ENCODE measurements at places on chromosomes 11 and 22. TPM values are rescaled to one million over a fixed set of nuclear protein-coding genes. Genes with fewer than 3 reads are reported as not detected.

USP28 gene
- polyA plus RNA-seq, result 38.2 TPM

SH3BP1 gene
- 21.1 TPM for polyA plus RNA-seq

MMP13 gene
- polyA plus RNA-seq, result not detected

OR2AG2 gene
- polyA plus RNA-seq, result 0.14 TPM

SCARF2 gene
- polyA plus RNA-seq, result 16.8 TPM

PTPN5 gene
- 0.46 TPM for polyA plus RNA-seq

HTATIP2 gene
- polyA plus RNA-seq, result 3.3 TPM

TOMT gene
- not detected for polyA plus RNA-seq

DNA sequence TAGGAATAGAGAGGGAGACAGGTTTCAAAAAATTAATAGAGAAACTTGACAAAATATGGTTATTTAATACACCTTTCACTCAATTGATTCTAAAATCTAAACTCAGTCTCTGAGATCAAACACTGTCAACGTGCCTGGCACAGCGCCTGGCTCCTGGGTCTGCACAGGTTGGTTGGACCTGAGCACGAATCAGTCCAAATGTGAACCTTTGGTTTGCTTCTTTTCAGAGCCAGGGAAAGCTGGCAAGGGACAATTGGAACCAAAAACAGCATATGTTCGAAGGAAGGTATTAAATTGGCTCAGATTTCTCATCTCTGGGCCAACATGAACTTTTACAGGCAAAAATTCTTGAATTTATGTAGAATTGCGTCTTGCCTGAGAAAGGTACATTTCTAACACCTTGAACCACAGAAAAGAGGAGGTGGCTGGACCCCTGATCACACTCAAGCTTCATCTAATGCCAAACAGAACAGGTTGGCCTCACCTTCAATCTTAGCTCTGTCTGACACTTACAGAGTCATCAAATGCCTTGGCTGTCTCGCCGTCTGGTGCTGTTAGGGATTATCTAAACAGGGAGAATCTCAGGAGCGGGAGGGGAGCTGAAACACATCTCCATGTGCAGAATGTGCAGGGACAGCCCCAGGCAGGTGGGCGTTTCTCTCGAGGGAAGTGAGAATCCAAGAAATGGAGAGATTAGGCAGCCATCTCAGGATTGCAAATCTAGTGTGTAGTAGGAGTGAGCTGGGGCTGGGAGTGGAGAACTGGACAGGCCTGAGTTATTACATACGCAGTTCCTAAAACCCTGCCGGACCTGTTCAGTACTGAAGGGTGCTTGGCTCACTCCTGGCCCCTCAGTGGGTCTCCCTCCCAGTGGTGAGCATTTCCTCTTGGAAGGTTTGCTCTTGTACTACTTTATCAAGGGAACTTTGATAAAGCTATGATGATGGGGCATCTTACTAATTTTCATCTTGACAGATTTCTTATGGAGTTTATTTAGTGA, 442.2 kb upstream of the B3GAT1 start:
- DNase-seq, result no peak

- DNase-seq, result peak; percentile 65
Observed at GRCh38 chr11:131867457-131868257, 497.2 kb downstream of the NTM start.

GRCh38 chr11:119192111-119192510, 6.8 kb downstream of the NHERF4 start:
- no peak for DNase-seq

GRCh38 chr11:7020183-7020917, at the start of the genes NLRP14 and ZNF214:
NLRP14 (plus strand) TSS chr11:7020479; CDS start chr11:7038587, 18,108 bp downstream.
ZNF214 (minus strand) TSS chr11:7020346; CDS start chr11:7002835, 17,511 bp downstream.
- DNase-seq, result peak; percentile 90

DNA sequence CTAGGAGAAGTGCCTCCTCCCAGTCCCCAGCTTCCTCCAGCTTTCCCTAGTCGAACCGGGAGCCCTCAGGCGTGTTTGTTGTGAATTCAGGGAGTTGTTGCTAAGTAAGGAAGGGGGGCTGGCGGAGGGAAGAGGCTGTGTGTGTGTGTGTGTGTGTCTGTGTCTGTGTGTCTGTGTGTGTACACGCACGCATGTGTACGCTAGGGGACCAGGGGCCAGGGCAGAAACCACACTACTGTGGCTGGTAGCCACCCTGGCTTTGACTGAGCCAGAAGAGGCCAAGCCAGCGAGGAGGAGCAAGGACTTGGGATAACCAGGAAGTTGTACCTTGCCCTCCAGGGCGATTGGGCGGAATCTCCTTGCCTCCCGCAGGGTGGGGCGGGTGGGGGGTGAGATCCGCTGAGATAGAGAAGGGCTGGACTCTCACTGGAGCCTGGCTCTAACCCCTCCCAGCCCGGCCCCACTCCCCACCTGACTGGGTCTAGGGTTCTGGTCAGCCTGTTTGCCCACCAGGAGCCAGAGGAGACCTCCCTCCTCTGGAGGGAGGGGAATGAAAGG, 7.5 kb downstream of the BCL9L start:
- no peak for DNase-seq

GRCh38 chr11:64924910-64925284, 408 bp downstream of the PPP2R5B start:
- DNase-seq, result no peak

GRCh38 chr11:128947773-128948172, 5.1 kb upstream of the TP53AIP1 start:
- no peak for DNase-seq

DNA sequence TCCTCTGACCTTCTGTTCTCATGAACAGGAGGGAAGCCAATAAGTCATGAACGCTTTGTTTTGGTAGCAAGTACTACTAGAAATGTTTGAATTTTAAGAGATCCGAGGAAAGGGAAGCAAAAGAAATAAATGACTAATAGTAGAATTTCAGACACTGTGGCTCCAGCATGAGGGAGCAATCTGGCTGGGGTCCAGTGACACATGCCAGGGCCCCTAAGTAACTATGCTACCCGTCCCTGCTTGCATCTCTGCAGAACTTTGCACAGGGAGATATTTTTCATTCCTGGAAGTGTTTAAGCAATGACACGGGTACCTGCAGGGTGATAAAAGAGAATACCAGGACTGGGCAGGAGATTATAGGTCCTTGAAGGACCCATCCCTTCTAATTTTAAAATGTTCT, 7.3 kb upstream of the ADAMTS8 start:
- no peak for DNase-seq

GRCh38 chr11:72041364-72042063, 38.8 kb downstream of the NUMA1 start:
- peak; percentile 53 for DNase-seq

GRCh38 chr22:24683691-24684090, 80.7 kb downstream of the GGT1 start:
- no peak for DNase-seq

- DNase-seq, result no peak
Observed at GRCh38 chr11:11973361-11973800, 35.0 kb downstream of the DKK3 start.

DNA sequence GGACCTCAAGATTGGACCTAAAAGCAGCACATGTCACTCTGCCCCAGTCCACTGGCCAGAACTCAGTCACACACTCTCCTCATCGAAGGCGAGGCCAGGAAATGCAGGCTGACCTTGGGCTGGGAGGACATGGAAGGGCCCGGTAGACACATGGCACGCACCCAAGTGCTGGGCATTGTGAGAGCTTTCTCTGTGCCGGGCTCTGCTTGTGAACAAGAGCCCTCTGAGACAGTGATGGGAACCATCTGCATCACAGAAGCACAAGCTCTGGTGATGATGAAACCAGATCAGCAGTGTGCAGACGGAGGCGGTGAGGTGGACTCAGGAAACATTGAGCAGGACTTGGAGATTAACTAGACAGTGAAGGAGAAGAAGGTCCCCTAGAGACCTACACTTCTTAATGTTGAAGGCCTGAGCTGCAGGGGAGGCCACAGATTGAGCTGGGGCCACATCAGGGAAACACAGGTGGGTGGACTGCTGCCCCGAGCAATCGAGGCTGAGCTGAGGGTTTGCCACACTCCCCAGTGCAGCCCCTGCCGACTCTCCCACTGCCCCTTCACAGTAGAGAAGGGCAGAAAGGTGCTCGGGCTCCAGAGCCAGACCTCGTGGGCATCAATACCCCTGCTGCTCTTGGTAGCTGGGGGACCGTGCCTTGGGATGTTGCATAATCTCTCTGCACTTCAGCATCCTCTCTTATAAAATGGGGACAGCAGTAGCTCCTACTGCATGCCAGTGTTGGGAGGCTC, 1460.5 kb downstream of the TBC1D22A start:
- no peak for DNase-seq

GRCh38 chr22:19764636-19765476, 4.3 kb downstream of the TBX1 start:
- no peak for DNase-seq

- no peak for DNase-seq
Observed at GRCh38 chr22:35649026-35649553, 844 bp downstream of the APOL6 start.

- no peak for DNase-seq
Observed at GRCh38 chr11:1779034-1779805, 15.5 kb upstream of the CTSD start.

- no peak for DNase-seq
Observed at GRCh38 chr11:112082729-112083128, 3.8 kb downstream of the TIMM8B start.

DNA sequence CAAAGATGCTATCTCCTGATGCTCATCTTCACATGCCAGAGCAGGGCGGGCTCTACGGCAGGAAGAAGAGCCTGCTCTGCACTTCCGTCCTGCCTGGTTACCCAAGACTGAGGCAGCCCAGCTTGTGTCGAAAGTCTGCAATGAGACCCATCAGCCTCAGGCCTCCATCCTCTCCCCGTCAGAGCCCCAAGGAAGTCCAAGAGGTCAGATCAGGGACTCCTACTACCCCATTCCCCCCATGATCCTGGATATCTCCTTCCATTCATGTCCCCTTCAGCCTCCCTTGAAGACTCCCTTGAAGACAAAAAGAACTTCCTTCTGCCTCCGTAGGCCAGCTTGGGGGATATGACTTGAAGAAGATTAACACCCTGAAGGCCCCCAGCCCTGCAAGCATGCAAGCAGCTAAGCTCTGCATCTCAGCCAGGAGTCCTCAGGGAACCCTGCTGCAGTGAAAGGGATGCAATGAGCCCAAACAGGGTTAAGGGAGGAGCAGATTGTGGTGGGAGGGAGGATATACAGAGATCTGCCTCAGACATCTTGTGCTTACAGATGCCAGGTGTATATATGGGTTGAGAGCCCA, 85.6 kb downstream of the TRIM29 start:
- no peak for DNase-seq

GRCh38 chr11:15987046-15987445, 369.3 kb downstream of the SOX6 start:
- no peak for DNase-seq

DNA sequence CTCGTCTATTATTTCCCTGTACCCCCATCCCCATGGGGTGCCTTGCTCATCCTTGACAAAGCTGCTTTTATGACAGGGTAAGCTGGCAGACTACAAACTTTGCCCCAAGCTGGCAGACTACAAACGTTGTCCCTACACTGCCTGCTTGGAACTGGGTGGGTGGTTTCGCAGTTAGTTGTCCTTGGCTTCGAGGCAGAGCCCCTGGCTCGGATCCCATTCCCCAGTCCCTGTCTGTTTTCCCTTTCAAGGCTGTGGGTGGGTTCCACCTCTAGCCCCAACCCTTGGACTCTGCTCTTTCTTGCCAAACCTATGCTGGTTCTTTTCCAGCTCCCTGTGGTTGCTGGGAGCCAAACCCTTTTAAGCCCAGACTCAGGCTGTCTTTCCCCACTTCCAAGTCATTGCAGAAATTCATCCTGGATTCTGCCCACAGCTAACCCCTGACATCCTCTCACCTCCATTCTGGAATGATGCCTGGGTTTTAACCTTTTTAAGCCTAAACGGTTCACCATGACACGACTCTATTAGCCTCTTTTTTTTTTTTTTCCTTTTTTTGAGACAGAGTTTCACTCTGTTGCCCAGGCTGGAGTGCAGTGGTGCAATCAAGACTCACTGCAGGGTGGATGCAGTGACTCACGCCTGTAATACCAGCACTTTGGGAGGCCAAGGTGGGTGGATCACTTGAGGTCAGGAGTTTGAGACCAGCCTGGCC, 9.2 kb upstream of the RBM14 start:
- DNase-seq, result no peak

GRCh38 chr11:11217289-11217928, 135.6 kb downstream of the CSNK2A3 start:
- DNase-seq, result no peak

DNA sequence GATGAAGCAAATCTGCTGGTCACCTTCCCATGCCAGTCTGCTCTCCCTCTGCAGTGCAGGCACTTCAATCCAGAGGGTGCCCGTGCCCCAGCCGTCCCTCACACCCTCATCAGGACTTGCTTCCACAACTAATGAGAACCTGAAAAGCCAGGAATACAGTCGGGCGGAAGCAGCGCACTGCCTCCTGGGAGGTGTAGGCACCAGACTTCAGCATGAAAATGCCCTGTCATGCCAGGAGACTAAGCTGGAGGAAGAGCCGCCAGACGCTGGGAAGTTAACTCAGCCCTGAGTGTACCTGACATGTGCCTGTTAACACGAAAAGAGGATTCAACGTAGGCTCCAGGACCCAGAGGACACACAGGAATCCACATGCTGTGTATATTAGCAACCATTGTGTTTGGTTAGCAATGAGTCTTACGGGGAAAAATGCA, 40.1 kb upstream of the FLI1 start:
- no peak for DNase-seq

DNA sequence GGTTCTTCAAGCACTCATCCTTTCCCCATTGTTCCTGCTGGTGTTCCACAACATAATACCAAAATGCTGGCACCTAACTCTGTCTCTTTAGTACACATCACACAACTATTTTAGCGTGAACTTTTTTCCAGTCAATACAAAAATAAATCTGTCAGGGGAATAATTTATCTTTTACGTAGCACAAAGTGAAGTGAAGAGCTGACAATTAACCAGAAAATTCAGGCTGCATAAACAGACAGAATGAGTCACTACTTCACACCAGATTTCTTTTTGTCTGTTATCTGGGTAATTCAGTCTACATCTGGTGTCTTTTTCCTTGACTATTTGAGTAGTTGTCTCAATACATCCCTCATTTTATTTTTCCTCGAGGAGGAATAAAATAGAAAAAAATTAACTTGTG, 7.9 kb upstream of the ETS1 start:
- DNase-seq, result no peak

GRCh38 chr22:43270314-43270908, 72.8 kb downstream of the SCUBE1 start:
- DNase-seq, result no peak

- DNase-seq, result no peak
Observed at GRCh38 chr11:82675838-82676237, 57.8 kb downstream of the FAM181B start.

All from right renal cortex interstitium (tissue), 3 donors.